Activated CD4-positive, alpha-beta T cell treated with anti-CD3 and anti-CD28 coated beads for 24 hours (primary cell): ENCODE measurements at places on chromosomes 16 and 17.

DNA sequence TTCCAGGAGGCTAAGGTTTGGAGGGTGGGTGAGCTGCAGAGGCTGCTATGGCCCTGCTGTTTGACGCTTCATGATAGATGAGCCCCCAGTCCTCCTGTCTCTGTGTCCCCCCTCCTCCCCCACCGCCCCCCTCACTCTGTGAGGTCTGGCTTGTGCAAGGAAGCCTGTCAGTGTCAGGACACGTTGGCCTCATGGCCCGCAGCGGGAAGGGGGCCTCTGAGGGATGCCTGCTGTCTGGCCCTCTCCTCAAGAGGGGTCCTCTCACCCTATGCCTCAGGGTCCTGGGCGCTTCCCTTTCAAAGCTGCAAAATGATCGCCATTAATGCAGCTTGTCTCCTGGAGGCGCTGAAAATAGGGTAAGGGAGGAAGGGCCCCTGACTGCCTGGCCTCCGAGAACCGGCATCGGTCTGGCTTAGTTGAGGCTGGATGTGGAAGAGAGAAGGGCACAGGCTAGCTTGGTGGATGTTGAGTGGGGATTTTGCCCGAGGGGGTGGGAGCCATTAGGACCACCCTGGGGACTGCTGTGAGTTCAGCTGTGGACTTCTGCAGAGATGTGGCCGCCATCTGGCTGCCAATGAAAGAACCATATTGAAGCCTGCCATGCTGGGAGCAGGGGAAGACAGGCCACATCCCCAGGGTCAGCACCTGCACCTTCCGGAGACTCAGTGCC lies 14.8 kb upstream of the GOSR2 start:
- no peak for DNase-seq

DNA sequence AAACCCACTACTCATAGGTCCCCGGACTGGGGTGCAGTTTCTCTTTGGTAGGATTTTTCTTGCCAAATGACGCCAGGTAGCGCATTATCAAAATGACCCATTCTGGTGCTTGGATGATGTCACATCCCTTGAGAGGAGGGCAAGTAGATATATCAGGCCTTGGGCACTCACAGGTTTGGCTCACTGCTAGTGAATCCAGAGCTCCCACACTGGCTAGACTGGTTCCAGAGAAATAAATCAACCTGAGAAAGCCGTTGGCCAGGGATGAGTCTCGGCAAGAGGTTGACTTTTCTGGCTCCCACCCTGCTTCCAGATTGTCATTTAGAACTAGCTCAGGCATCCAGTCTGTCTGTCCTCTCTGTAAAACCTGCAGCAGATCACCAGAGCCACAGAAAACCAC lies 188.4 kb upstream of the MAF start:
- DNase-seq, result no peak

- DNase-seq, result no peak
These were observed 243.9 kb upstream of the TBX2 start for GRCh38 chr17:61155590-61156237.

DNA sequence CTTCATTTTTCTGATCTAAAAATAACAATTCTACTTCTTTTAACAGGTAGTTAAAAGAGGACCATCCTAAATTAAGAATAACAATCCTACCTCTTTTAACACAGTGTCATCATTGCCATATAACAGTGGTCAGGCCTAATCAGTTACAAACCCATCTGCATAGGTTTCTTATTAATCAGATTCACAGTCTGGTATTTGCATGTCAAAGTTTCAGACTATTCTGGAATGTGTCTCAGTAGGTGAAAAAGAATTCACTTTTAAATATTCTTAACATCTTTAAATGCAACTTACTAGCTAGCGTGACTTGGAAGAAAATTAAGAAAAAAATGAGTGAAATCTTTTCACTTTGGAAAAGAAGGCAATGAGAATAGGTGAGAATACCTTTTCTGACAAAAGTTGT lies 6.8 kb upstream of the KRT12 start:
- no peak for DNase-seq

- DNase-seq, result no peak
These were observed 36.6 kb downstream of the TIMM22 start for GRCh38 chr17:1033503-1033902.

DNA sequence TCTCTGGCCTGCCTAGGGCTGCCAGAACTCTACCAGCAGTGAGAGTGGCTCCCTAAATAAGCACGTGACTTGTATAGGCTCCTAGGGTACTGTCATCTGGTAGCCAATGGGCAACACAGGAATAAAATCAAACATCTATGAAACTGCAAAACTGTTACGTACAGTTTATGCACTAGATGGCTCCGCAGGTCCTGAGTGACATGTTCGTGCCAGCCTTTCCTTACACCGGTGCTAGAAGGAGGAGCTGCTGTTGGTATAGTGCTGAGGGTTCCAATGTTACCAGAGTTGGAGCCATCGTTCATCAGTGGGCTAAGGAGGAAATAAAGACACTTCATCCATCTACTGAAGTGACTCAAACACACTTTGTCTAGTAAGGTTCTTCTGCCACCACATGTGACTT lies 63.2 kb upstream of the TRAP1 start:
- DNase-seq, result no peak

- no peak for DNase-seq
These were observed 120.2 kb upstream of the SALL1 start for GRCh38 chr16:51271156-51271701.

DNA sequence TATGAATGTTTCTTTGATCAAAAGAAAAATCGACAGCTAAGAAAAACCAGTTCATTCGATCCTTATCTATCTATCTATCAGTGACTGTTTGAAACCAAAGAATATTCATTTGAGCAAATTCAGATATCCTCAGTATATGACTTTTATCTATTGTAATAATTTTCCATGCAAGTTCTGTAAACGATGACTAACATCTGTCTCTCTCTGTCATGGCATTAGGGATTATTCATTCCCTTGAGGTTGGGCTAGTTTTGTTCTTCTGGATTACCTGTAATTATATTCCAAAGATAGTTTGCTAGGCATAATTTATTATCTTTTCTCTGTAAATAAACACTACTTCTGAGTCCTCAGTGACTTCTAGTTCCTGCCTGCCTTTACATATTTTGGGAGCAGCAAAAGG lies 497.7 kb upstream of the CDH11 start:
- DNase-seq, result no peak

DNA sequence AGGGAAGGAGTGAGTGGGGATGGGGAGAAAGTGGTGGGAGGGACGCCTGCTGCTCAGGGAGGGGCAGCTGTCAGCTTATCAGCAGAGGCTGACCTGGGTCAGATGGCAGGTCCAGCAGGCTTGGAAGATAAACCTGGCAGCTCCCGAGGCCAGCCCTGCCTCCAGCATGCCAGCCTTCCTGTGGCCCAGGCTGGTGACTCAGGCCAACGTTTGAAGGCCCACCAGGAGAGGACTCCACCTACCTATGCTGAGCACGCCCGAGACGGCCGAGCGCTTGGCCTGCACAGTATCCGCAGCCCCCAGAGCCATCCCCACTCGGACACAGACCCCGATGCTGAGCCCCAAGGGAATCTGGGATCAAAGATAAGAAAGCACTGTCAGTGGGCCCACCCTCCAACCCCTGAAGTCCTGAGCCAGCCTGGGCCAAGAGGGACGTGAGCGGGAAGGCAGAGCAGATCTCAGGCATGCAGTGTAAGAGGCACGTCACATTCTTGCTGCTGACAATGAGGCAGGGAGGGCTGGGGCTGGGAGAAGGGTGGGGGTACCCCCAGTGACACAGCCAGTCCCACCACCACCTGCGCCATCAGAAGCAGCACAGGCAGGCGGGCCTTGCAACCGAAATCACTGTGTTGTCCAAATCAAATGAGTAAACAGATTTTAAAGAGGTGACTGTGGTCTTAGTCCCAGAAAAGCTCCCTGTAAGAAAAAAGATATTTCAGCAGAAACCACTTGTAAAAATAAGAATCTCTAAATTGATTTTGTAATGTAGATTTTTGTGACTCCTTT lies 12.4 kb downstream of the SLC47A2 start:
- DNase-seq, result no peak
